ENCODE measurements at places on chromosomes 5 and 9.

DNA sequence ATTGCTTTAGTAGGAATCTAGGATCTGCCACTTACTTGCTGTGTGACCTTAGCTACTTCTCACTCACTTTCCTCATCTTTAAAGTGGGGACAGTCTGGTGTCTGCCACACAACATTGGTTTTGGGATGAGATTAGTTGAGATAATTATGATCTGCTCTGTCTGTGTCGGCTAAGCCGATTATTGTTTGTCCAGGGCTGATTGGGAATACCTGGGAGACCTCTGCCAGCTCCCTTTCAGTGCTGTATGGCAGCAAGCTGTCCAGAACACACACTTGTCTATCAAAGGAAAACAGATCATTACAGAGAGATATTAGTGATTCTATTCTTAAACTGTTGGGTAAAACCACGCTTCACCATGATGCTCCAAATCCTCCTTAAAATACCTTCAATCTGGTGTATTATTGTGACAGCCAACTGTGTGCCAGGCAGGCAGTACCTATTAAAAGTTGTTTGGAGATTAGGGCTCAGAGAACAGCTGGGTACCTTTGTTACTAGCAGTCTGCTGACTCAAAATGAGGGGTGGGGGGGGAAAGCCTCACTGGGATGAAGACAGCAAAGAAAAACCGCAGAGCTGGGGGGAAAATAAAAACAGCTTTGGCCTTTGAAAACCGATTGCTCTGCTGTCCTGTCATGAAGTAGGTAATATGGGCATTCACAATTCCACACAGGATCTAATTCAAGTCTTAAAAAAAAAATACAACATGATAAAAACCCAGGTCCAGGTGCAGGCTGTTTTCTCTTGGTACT lies 458.4 kb upstream of the C9orf72 start:
- no peak for DNase-seq

- no peak for DNase-seq
Measured at GRCh38 chr5:114657342-114658130, 295.7 kb downstream of the KCNN2 start.

DNA sequence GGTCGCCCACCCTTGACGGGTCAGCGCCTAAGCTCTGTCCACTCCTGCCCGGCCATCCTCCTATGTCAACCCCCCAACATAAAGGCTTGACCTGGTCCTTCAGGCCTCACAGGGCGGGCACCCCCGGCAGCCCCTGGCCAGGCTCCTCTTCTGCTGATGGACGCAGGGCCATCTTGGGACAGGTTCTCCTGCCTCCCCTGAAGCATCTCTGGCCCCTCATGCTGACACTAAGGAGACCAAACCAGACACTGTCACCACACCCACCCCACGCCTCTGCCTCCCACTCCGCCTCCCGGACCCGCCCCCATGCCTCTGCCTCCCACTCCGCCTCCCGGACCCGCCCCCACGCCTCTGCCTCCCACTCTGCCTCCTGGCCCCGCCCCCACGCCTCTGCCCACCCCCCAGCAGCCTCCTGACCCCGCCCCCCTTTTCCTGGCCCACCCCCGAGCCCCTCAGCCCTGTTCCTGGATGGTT lies 6.8 kb downstream of the OBP2A start:
- DNase-seq: no peak

- no peak for DNase-seq
Measured at GRCh38 chr9:122835313-122835731, 6.9 kb upstream of the PDCL start.

- no peak for DNase-seq
Measured at GRCh38 chr5:131769961-131770360, 26.9 kb downstream of the FNIP1 start.

- DNase-seq: no peak
Measured at GRCh38 chr5:87361031-87361445, 51.7 kb downstream of the CCNH start.

GRCh38 chr5:160280384-160281095 lies 31.8 kb downstream of the CCNJL start:
- DNase-seq: no peak

DNA sequence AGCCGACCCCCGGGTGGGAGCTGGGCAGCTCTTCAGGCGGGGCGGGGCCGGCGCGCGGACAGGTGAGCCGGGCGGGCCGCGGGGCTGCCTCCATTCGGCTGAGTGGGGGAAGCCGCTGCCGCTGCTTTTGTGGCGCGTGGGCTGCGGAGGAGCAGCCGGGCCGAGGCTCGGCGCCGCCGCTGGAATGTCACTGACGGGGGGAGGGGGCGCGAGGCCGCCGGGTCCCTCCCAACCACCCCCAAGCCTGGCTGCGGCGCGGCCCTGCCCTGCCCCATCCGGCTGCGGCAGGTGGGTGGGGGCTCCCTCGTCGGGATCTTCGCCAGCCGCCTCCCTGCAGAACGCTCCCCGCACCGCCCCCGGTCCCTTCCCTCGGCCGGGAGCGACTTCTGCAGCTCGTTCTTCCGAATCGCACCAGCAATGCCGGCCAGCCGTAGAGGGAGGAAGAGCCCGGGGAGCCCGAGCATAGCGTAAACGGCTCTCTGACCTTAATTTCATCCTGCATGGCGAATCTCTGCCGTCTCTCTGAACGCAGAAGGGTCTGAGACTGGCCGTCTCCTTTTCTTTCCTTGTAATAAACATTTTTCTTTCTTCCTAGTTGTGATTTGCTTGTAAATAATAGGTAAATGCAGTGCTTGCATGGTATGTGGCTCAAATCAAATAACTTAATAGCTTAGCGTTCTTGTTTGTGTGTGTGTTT lies 505 bp downstream of the SPTAN1 start:
- peak; percentile 61 for DNase-seq

- DNase-seq: no peak
Measured at GRCh38 chr9:82543726-82544125, 519.2 kb downstream of the RASEF start.

GRCh38 chr5:39755452-39755851 lies 330.7 kb upstream of the DAB2 start:
- no peak for DNase-seq

DNA sequence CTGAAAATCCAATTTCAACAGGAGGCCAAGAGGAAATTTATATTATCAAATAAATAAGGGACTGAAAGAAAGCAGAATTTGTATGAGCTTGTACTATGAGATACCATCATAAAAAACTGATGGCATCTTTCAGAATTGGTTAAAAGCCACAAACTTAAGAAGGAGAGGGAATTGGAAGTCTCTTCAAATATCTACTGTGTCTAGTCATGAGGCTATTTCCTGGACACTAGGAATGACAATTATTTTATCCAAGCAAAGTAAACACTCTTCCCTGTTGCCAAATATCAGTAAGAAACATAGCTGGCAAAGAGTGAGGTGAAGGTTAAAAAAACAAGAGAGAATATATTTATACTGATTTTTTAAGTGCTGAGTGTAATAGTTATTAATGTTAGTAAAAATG lies 101.5 kb upstream of the ARRDC3 start:
- DNase-seq: no peak

DNA sequence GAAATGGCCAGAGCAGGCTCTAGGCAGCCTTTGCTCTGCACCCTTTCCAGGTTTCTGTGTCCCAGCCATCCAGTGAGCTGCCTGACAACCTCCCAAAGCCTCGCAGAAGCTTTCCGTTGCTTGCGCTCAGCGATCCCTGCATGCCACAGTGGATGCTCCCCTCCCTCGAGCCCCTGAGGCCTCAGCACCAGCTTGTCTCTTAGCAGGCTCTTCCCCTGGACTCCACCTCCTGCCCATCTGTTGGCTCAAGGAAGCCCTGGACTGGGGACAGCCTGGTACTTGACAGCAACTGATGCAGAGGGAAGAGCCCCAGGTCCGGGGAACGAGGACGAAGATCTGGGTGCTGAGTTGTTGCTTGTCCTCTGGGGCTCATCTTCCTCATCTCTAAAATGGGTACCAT lies 23.2 kb downstream of the TSPAN17 start:
- no peak for DNase-seq

DNA sequence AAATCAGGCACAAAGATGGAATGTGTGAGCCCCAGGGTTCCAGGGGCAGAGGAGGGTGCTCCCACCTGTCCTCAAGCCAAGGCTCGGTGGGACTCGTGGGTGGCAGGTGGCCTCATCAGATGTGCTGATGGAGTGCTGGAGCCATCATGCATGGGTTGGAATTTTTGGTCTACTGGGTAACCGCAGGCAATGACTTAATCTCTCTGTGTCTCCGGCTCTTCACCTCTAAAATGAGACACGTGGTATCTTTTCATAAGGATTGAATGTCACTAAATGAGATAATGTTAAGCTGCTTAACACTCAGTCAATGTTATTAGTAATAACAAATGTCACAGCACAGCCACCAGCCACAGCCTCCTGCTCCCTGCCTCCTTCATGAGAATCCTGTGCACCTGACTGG lies 245.5 kb downstream of the HSPA4 start:
- DNase-seq: no peak

GRCh38 chr5:65084795-65085515 lies 316.2 kb downstream of the CWC27 start:
- no peak for DNase-seq

DNA sequence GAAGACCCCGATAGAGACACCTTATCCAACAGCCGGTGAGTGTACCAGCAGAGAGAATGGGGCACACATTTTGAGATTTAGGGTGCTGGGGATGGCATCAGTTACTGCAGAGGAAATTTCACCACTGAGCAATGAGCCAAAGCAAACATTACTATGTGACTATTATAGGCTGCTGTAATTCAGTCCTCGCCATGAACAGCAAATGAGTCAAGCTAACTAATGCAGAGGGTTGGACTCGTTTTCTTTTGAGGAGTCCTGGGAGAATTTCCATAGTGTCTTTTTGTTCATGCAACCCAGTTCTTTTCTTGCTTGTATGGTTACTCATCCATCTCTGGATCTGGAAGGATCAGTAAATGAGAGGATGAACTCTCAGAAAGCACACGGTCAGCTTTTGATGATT lies 323.8 kb downstream of the PSAT1 start:
- DNase-seq: no peak

DNA sequence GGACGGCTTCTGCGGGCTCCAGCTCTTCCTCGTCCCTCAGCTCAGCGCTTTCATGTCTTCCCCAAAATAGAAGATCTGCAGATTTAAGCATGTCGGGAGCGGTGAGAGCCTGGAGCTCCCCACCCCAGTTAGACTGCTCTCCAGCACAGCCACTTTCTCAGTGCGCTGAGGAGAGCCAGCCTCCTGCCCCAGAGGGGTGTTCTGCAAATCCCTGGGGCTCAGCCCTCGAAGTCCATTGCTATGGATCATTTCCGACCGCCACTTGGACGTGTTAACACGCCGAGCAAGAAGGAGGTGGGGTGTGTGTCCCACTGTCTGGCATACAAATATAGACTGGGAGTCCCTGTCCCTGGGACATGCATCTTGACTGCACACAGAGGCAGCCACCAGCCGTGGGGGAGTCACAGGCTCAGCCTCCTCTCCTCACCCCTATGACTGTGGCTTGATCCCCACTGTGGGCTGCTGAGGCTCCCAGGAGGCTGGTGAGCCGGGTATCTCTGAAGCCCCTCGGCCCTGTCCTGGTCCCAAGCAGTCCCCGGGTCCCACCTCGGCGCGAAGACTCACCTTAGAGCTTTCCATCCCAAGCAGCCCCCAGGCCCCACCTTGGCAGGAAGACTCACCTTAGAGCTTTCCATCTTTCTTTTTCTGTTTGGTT lies 30.0 kb upstream of the RNF130 start:
- no peak for DNase-seq

- no peak for DNase-seq
Measured at GRCh38 chr9:113298311-113298710, 4.9 kb downstream of the RNF183 start.

DNA sequence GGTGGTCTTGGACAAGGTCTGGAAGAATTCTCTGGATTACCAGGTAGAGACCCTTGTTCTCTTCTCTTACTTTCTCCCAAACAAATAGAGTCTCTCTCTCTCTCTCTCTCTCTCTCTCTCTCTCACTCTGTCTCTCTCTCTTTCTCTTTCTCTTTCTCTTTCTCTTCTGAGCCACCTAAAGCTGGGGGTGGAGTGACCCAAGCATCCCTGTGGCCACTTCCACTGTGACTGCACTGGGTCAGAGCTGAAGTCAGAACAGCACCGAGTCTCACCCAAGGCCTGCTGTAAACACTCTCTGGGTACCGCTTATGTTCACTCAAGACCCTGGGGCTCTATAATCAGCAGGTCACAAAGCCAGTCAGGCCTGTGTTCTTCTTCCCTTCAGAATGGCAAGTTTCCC lies 513.7 kb downstream of the EBF1 start:
- no peak for DNase-seq

GRCh38 chr5:89396278-89396954 lies 513.4 kb upstream of the MEF2C start:
- DNase-seq: no peak

- no peak for DNase-seq
Measured at GRCh38 chr9:131237931-131238401, 38.3 kb downstream of the FAM78A start.

- DNase-seq: no peak
Measured at GRCh38 chr9:107309271-107309670, 26.2 kb downstream of the RAD23B start.

DNA sequence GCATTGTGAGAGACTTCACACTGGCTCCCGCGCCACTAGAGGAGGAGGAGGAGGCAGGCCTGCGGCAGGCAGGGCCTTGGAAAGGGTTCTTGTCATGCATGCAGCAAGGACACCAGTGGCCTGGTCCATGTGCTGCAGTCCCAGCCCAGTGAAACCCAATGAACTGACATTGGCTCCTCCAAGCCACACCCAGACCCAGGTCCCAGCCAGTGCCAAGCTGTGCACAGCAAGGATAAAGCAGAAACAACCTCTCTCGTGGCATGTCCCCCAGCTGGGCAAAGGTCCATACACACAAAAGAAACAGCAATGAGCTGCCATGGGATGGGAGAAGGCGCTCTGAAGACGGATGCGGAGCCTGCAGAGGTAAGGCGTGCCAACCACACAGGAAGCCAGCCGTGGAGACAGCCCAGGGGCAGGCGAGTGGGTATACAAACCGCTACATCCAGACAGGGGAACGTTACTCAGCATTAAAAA lies 89.2 kb downstream of the SEMA4D start:
- no peak for DNase-seq

- DNase-seq: peak; percentile 42
Measured at GRCh38 chr9:113465599-113466140, 2.1 kb downstream of the RGS3 start.

DNA sequence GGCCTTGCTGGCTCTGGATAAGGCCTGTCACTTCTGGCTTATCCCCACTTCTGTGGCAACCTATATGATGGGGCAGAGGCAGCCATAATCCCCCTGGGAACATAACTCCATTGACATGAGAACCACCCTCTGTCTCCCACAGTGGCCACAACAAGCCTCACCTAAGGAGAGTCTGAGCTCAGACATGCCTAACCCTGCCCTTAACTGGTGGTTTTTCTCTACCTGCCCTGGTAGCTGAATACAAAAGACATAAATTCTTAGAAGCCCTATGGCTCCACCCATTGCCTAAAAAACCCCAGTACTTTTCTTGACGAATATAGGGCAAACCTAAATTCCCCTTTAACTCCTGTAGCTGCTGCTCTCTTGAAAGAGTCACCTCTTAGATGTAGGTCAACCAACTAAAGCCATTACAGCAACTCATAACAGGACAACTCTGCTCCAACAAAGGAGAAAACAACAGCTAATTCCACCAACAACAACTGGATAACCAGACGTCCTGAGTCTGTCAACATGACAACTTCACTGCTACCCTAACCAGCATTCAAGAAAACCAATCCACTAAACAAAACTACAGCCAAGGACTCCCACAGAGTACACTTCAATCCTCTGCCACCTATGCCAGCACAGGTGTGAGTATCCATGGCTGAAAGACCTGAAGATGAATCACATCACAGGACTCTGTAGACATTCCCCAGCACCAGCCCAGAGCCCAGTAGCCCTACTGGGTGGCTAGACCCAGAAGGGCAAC lies 427.7 kb downstream of the PRELID2 start:
- DNase-seq: no peak

- no peak for DNase-seq
Measured at GRCh38 chr9:38039090-38039906, 29.7 kb downstream of the SHB start.

- peak; percentile 71 for DNase-seq
Measured at GRCh38 chr5:76818844-76819831, at the start of gene F2RL1. F2RL1 (plus strand) TSS chr5:76819030; CDS start chr5:76819183, 153 bp downstream.

All from NCI-H2081 (cell line).